ENCODE measurements at places on chromosomes 11 and 22. TPM values are rescaled to one million over a fixed set of nuclear protein-coding genes. Genes with fewer than 3 reads are reported as not detected.
A peak's percentile ranks its signal among the peaks of the same experiment; 100 is the strongest.

The LRRC4C gene
- total RNA-seq: not detected

The APOA4 gene
- not detected for total RNA-seq

The CRYBB2 gene
- not detected for total RNA-seq

The TOM1 gene
- total RNA-seq: 219 TPM

The FIBIN gene
- total RNA-seq: not detected

The NPAS4 gene
- total RNA-seq: not detected

The CHRM1 gene
- not detected for total RNA-seq

The TSGA10IP gene
- not detected for total RNA-seq

The IL10RA gene
- 193 TPM for total RNA-seq

The CCDC116 gene
- 0.20 TPM for total RNA-seq

The HORMAD2 gene
- not detected for total RNA-seq

GRCh38 chr22:43540529-43540923, 128.7 kb downstream of the MPPED1 start:
- no peak overlapping the region for H3K4me3 ChIP-seq
- H3K4me1 ChIP-seq: no peaks in the 10 kb centered on the region
- no peak overlapping the region for H3K27ac ChIP-seq
- no peaks in the 10 kb centered on the region for H3K36me3 ChIP-seq
- no peak for DNase-seq
- peaks cover 4% of the 10 kb centered on the region for H3K27me3 ChIP-seq

GRCh38 chr11:64306876-64307622, 1.7 kb downstream of the ESRRA start:
- H3K27me3 ChIP-seq: peaks cover under 1% of the 10 kb centered on the region
- peaks cover 33% of the 10 kb centered on the region for H3K4me1 ChIP-seq
- peak overlapping the region; percentile 85 for H3K4me3 ChIP-seq
- peaks cover 7% of the 10 kb centered on the region for H3K36me3 ChIP-seq

GRCh38 chr11:19848219-19848618, 135.6 kb downstream of the NAV2 start:
- DNase-seq: no peak
- no peak overlapping the region for H3K4me3 ChIP-seq
- H3K36me3 ChIP-seq: no peaks in the 10 kb centered on the region
- no peaks in the 10 kb centered on the region for H3K27me3 ChIP-seq
- H3K4me1 ChIP-seq: no peaks in the 10 kb centered on the region

GRCh38 chr11:4680341-4680740, 17.3 kb downstream of the OR51E2 start:
- no peaks in the 10 kb centered on the region for H3K4me1 ChIP-seq
- peaks cover 4% of the 10 kb centered on the region for H3K27me3 ChIP-seq
- no peak overlapping the region for H3K4me3 ChIP-seq
- DNase-seq: no peak

DNA sequence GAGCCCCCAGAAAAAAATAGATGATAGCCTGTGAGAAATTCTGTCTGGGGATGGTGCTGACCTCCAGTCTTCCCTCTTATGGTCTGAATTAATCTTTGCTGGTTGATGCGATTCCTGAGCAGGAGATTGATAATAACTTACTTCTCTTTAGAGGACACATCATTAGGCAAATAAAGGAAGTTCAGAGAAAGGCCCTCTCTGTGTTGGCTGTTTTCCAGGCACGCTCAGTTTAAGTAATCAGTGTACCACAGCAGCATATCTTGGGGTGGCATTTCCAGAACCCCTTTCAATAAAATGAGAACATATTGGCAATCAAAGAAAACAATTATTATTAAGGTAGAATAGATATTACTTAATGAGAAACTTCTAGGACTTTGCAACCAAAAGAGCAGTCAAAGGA, 1129.3 kb upstream of the RAG2 start:
- no peak for DNase-seq
- no peak overlapping the region for H3K4me3 ChIP-seq
- no peaks in the 10 kb centered on the region for H3K4me1 ChIP-seq
- H3K36me3 ChIP-seq: no peaks in the 10 kb centered on the region
- H3K27ac ChIP-seq: no peak overlapping the region

DNA sequence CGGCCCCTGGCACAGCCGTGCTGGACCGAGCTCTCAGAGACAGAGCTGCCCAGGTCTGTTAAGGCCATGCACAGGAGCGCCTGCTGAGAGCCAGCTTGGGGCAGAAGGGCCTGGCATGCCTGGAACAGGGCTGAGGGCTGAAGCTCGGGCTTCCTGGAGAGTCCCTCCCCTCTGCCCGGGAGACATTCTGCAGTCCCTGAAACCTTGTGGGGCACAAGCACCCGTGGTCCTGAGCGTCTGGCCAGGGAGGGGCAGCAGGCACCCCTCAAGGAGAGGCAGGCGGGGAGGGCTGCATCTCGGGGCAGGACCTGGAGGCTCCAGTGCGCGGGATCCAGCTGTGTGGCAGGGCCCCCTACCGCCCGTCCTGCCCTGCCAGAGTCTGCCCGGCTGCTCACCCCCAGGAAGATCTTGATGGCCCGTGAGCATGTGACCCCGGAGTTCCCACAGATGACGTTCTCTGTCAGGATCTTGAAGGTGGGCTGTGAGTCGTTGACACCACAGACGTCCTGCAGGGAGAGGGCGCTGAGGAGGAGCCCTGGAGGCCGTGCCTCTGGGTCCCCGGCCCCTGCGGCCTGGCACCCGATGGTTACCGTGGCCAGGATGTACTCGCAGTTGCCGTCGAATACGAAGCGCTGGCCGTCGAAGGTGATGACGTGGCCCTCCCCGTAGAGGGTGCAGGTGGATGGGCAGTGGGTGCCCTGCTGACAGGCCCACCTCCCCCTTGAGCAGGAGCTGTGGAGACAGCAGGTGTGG, 10.9 kb downstream of the MUC6 start:
- DNase-seq: no peak
- no peak overlapping the region for H3K4me3 ChIP-seq
- no peaks in the 10 kb centered on the region for H3K4me1 ChIP-seq

- peak overlapping the region; percentile 82 for H3K4me3 ChIP-seq
- no peaks in the 10 kb centered on the region for H3K27me3 ChIP-seq
- H3K27ac ChIP-seq: peak overlapping the region; percentile 93
- no peaks in the 10 kb centered on the region for H3K36me3 ChIP-seq
Observed at GRCh38 chr22:17085277-17086181, 729 bp downstream of the IL17RA start.

GRCh38 chr11:2381494-2382128, 4.5 kb downstream of the CD81 start:
- peaks cover 2% of the 10 kb centered on the region for H3K36me3 ChIP-seq
- no peak overlapping the region for H3K4me3 ChIP-seq
- H3K27me3 ChIP-seq: no peaks in the 10 kb centered on the region
- H3K27ac ChIP-seq: no peak overlapping the region

GRCh38 chr11:78539506-78539905, 35.2 kb downstream of the NARS2 start:
- H3K27me3 ChIP-seq: no peaks in the 10 kb centered on the region
- H3K27ac ChIP-seq: no peak overlapping the region
- peaks cover 9% of the 10 kb centered on the region for H3K36me3 ChIP-seq

- DNase-seq: no peak
- H3K4me1 ChIP-seq: no peaks in the 10 kb centered on the region
- no peak overlapping the region for H3K4me3 ChIP-seq
Observed at GRCh38 chr22:25666308-25666707, 75.7 kb upstream of the MYO18B start.

GRCh38 chr22:26267856-26268255, 98.6 kb downstream of the SEZ6L start:
- H3K36me3 ChIP-seq: no peaks in the 10 kb centered on the region
- H3K27ac ChIP-seq: no peak overlapping the region
- DNase-seq: no peak
- no peaks in the 10 kb centered on the region for H3K4me1 ChIP-seq

DNA sequence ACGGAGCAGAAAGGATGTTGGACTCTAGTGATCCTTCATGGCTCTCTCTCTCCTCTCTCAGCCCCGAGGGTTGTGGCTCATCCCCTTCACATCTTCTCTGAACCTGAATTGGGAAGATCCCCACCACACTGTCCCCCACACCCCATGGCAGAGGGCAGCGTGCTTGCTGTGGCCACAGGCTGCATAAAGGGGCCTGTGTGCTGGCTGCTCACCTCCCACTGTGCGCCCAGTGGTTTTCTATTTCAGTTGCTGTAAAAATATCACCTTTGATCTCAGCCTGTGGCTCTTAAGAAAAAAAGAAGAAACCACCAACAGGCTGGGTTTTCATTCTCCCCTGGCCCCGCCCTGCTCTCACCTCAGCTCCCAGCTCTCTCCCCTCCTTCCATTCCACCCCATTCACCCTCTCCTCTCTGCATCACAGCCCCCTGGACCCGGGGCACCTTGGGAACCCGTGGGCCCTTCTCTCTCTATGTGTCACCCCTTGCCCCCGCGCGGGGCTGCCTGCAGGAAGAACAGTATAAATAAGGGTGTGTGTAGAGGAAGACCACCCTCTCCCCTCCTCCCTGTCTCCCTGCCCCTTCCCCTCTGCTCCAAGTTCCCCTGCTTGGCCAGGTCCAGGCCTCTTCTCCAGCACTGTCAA, 25.8 kb upstream of the WNT11 start:
- no peak for DNase-seq
- no peaks in the 10 kb centered on the region for H3K27me3 ChIP-seq
- H3K36me3 ChIP-seq: no peaks in the 10 kb centered on the region
- H3K4me1 ChIP-seq: peaks cover 61% of the 10 kb centered on the region
- H3K27ac ChIP-seq: no peak overlapping the region
- peak overlapping the region; percentile 17 for H3K4me3 ChIP-seq

- H3K27me3 ChIP-seq: no peaks in the 10 kb centered on the region
- no peak overlapping the region for H3K4me3 ChIP-seq
- H3K36me3 ChIP-seq: peaks cover 31% of the 10 kb centered on the region
- H3K27ac ChIP-seq: no peak overlapping the region
Observed at GRCh38 chr22:24327832-24328231, 57.2 kb downstream of the SPECC1L start.

- no peaks in the 10 kb centered on the region for H3K27me3 ChIP-seq
- no peak overlapping the region for H3K27ac ChIP-seq
- H3K4me3 ChIP-seq: no peak overlapping the region
Observed at GRCh38 chr22:46326066-46326680, 9.3 kb upstream of the TRMU start.

DNA sequence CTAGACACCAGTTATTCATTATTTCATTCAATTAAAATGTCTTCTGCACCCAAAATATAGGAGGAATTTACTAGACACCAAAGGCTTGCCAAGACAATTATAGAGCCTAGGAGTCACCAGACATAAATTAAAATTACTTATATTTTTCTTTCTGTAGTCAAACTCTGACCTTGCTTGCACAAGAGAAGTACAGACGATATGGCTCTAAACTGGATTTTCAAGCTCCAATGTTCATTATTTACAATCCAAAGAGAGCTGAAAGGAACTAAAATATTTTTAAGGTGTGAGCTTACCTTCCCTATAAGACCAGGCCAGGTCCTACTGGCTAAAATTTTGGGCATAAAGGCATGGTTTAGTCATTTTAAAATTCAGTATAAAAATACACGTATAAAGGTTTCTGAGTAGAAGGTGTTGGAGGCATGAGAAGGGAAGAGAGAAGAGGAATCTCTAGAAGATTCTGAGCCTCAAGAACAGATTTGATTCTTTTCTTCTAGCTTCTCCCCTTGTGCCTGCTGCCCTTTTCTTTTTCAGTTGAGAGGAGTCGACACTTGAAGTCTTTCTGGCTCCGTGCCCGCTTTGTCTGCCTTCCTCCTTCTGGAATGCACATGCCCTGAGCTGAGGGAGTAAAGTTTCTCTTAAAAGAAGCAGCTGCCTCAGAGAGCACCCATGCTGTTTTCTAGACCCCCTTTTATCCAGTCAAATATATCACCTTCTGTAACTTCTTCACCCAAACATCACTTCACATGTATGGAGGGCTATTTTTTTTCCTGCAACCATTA, 13.5 kb downstream of the C11orf97 start:
- no peaks in the 10 kb centered on the region for H3K4me1 ChIP-seq
- no peaks in the 10 kb centered on the region for H3K36me3 ChIP-seq
- no peak overlapping the region for H3K4me3 ChIP-seq
- no peak for DNase-seq
- peaks cover 3% of the 10 kb centered on the region for H3K27me3 ChIP-seq
- no peak overlapping the region for H3K27ac ChIP-seq

DNA sequence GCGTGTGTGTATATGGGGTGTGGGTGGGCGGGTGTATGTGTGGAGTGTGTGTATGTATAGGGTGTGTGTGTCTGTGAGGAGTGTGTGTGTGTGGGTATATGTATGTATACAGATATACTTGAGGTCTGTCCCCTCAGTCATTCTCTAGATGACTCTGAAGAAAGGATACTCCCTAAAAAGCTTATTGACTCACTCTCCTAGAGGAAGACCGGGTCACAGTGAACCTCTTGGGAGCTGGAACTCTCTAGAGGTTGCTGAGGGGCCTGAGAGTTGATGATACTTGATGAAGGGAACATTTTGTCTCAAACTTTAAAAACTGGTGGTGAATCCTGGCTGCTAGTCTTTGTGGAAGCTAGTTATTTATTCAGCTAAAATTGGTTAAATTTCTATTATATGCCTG, 15.1 kb downstream of the STX3 start:
- no peak overlapping the region for H3K4me3 ChIP-seq
- no peaks in the 10 kb centered on the region for H3K27me3 ChIP-seq
- no peak overlapping the region for H3K27ac ChIP-seq
- H3K4me1 ChIP-seq: peaks cover 53% of the 10 kb centered on the region

DNA sequence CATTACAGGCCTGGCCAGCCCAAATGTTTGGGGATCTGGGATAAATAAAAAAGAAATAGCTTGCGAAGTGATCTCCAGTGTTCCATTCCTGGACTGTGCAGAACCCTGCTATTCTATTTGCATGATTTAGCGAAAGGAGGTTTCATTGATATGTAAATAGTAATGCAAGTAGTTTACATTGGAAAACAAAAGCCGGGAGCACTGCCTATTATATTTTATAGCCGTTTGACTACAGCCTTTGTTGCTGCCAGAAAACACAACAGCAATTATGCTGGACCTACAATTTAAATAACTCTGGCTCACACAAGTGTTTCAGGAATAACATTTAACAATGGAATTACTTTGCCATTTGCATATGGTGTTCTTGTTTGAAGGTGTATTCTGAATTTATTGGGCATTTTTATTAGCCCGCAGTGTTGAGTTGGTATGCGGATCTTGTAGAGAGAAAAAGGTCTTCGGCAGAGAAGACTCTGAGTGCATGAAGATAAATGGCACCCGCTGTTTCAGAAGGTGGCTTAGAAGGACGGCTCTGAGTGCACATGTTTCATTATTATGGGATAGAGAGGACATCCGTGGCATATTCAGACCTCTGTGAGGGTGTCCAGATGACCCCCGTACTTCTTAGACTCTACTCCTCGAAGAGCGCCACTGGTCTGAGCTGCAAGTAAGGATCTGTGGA, 315.0 kb downstream of the BRD1 start:
- no peak for DNase-seq
- no peak overlapping the region for H3K4me3 ChIP-seq
- H3K36me3 ChIP-seq: no peaks in the 10 kb centered on the region
- H3K27ac ChIP-seq: no peak overlapping the region
- H3K27me3 ChIP-seq: no peaks in the 10 kb centered on the region
- H3K4me1 ChIP-seq: peaks cover 11% of the 10 kb centered on the region
